Stimulated activated CD8-positive, alpha-beta memory T cell treated with anti-CD3 and anti-CD28 coated beads, Interleukin-7, amount 100 ng/mL, for 24 hours (primary cell): ENCODE measurements at places on chromosomes 1 and 21.

GRCh38 chr1:24978383-24979032 is 48.4 kb upstream of the RUNX3 start:
- DNase-seq = no peak

- DNase-seq = no peak
Measured at GRCh38 chr1:243475966-243476365, 220.1 kb downstream of the SDCCAG8 start.

DNA sequence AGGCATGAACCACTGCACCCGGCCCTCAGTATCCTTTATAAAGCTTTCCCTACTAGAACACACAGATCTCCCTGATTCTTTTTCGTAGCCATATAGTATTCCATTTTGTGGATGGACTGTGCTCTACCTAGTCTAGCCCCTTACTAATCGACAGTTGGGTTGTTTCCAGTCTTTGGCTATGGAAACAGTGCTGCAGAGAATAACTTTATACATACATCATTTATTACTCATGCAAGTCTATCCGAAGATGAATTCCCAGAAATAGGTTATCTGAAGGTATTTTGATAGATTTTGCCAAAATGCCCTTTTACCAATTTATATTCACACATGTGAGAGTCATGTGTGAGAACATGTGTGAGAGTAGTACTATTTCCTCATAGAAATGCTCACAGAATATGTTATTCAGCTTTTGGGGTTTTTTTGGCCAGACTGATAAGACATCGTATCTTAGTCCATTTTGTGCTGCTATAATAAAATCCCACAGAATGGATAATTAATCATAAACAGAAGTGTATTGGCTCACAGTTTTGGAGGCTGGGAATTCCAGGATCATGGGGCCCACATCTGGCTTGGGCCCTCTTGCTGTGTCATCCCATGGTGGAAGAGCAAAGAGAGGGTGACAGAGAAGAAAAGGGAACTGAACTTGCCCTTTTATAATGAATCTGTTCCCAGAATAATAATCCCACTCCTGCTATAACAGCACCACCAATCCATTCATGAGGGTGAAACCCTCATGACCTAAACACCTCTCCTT is 17.3 kb upstream of the FGR start:
- DNase-seq = no peak

DNA sequence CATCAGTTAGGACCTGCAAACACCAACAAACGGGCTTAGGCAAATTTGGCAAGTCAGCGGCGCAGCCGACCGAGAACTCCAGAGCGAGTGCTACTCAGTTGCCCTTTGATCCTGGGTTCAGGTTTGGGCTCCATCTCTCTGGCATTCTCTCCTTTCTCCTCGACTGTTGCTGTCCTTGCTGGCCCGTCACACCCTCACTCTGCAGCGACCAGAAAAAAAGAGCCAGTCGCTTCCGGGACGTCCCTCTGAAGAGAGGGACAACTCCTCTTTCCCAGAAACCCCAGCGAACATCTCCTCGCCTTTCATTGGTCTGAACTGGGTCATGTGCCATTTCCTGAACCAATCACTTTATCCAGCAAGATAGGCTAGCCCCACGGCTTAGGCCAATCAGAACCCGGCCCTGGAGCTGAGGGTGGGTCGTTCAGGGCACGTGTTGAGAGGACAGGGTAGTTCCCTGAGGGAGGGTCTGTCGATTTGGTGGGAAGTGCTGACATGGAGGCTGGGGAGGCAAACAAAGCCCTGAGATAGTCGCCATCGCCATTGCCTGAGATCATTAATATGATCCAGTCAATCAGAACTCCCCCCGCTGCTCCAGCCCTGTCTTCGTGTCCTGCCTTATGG is 113.7 kb downstream of the PTPRU start:
- no peak for DNase-seq

DNA sequence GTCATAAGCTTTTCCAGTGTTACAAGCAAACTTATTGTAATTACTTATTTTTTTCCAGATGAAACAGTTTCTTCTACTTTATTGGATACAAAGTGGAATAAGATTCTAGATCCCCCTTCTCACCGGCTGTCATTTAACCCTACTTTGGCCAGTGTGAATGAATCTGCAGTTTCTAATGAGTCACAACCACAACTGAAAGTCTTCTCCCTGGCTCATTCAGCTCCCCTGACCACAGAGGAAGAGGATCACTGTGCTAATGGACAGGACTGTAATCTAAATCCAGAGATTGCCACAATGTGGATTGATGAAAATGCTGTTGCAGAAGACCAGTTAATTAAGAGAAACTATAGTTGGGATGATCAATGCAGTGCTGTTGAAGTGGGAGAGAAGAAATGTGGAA is 95.5 kb downstream of the ZFYVE9 start:
- no peak for DNase-seq

DNA sequence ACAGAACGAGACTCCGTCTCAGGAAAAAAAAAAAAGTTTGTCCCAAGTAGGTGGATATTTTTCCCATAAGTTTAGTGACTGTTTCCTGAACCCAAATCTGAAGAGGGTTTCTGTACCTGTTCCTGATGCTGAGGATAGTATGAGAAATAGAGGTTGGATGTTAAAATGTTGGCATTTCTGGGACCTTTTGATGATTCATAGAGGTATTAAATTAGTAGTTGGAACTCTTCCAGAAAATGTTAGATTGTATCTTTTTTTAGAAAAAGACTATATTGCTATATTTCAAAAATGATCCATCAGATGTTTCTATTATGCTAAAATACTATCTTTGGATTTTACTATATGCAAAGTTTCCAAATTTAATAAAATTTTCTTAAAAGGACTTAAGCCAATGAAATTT is 2.9 kb upstream of the CENPL start:
- DNase-seq = no peak

GRCh38 chr1:17791055-17791390 is 35.9 kb downstream of the ACTL8 start:
- no peak for DNase-seq

GRCh38 chr1:56515898-56516538 is 63.3 kb downstream of the PLPP3 start:
- DNase-seq = no peak

GRCh38 chr1:158285756-158286241 is 3.9 kb upstream of the CD1C start:
- no peak for DNase-seq

GRCh38 chr1:170284951-170285350 is 139.2 kb downstream of the NTMT2 start:
- DNase-seq = no peak

DNA sequence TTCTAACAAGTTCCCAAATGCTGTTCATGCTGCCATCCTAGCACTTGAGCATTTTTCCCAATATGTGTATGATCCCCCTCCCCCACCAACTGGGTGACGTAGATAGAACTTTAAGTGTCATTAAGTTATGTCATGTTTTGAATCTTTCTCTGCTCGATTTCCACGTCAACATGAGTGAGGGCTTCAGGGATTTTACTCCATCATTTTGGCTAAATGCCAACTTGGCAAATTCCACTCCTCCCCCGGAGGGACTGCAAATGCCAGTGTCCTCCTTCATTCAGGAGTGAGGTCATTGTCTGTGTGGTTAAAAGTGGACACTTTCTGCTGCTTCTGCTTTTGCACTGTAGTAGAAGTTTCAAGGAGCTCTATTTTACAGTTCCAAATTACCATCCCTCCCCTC is 201.7 kb downstream of the FGGY start:
- no peak for DNase-seq

GRCh38 chr1:235632506-235633401 is 16.8 kb downstream of the GNG4 start:
- no peak for DNase-seq

GRCh38 chr1:17215545-17215890 is 10.6 kb downstream of the PADI1 start:
- DNase-seq = no peak
